Left renal pelvis (tissue), 4 donors: ENCODE measurements at places on chromosomes 7 and 10. TPM values are rescaled to one million over a fixed set of nuclear protein-coding genes. Genes with fewer than 3 reads are reported as not detected.

- peak; percentile 42 for DNase-seq
Observed at GRCh38 chr7:75866489-75867389, 12.1 kb upstream of the RHBDD2 start.

The CLCN1 gene
- 0.24 TPM for polyA plus RNA-seq

GRCh38 chr7:68121655-68122054, 1125.0 kb downstream of the TYW1 start:
- no peak for DNase-seq

GRCh38 chr10:72418679-72419078, 64.0 kb upstream of the DNAJB12 start:
- DNase-seq, result no peak

The BEND7 gene
- 28.3 TPM for polyA plus RNA-seq

DNA sequence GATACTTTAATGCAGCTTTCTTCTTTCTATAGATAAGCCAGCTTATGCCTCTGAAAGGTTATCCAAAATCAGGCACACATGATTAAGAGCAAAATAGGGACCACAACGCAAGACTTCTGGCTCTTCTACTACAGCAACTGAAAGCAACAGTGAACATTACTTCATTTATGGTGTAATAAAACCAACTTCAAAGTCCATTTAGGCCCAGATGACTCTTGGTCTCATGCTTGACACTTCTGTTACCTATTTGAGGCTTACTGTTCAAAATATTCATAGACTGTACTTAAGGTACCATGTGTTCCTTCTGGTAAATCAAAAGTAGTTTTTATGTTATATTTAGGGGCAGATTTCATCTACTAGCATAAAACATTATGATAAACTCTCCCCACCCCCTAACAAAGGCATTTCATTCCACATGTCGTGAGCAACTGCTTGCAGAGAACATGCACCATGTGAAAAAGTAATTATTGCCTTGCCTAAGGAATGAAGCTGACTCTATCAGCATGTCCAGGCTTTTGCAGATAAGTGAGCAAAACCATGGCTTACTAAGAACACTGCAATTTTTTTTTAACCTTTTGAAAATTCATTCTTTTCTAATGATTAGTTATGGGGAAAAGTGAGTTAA, 154.9 kb upstream of the ITGB1 start:
- DNase-seq, result no peak

GRCh38 chr10:91347529-91347928, 62.6 kb upstream of the HECTD2 start:
- no peak for DNase-seq
